ENCODE measurements at places on chromosomes 2 and 18.

DNA sequence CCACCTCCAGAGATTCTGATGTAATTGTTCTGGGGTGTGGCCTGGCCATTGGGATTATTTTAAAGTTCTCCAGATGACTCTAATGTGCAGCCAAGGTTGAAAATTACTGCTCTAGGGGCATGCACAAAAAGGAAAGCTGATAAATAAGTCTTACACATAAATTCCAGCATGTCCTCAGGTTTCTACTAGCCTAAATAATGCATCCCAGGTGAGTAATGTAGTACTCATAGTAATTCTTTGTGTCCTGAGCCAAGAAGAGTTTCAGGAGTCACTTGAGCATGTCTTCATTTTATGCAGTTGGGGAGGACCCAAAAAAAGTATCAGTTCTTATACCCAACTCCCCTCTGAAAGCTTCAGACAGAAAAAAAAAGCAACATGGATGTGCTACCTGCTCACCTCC lies 130.1 kb upstream of the SP5 start:
- DNase-seq: no peak

GRCh38 chr2:139000131-139000785 lies 220.1 kb upstream of the NXPH2 start:
- DNase-seq: no peak

DNA sequence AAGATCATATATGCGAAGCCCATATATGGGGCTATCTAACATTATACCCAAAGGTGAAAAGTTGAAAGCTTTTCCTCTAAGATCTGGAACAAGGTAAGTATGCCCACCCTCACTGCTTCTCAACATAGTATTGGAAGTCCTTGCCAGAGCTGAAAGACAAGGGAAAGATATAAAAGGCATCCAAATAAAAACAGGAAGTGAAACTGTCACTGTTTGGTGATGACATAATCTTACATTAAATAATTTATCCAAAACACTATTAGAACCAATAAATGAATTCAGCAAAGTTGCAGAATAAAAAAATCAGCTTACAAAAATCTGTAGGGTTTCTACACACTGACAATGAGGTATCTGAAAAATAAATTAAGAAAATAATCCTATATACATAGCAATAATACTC lies 205.8 kb downstream of the INSIG2 start:
- no peak for DNase-seq

DNA sequence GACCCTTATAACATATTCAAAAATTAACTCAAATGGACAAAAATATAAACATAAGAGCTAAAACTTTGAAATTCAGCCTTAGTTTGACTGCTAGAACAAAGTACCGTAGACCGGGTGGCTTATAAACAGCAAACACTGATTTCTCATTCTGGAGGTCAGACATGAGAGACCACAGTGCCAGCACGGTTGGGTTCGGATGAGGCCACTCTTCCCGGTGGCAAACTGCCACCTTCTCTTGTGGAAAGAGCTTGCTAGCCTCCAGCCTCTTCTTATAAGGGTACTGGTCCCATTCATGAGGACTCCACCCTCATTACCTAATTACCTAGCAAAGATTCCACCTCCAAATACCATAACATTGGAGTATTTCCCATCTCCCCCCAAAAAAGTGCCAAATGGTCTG lies 91.3 kb downstream of the FAM210A start:
- no peak for DNase-seq

All from activated CD8-positive, alpha-beta memory T cell treated with anti-CD3 and anti-CD28 coated beads, Interleukin-2, amount 10 ng/mL, durations not matched to agents 7 days and 5 days (primary cell).